Fibroblast of skin of right biceps (primary cell): ENCODE measurements at places on chromosomes 11 and 22.
A peak's percentile ranks its signal among the peaks of the same experiment; 100 is the strongest.

DNA sequence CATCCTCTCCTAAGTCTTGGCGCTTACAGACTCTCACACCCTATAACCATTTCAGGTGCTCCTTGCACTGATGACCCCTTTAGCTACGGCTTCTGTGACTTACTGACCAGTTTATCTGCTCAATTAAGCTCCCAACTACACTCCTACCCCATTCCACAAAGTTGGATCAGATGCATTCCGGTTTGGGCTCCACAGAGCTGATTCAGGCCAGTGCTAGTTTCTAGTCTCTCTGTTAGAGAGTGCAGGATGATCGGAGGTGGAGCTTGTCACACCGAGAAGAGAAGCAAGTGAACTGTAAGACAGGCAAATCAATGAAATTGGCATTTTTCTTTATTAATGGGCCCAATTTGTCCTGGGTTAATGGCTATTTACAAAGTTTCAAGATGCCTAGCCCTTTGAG is 436.8 kb upstream of the CADM1 start:
- no peak for DNase-seq

DNA sequence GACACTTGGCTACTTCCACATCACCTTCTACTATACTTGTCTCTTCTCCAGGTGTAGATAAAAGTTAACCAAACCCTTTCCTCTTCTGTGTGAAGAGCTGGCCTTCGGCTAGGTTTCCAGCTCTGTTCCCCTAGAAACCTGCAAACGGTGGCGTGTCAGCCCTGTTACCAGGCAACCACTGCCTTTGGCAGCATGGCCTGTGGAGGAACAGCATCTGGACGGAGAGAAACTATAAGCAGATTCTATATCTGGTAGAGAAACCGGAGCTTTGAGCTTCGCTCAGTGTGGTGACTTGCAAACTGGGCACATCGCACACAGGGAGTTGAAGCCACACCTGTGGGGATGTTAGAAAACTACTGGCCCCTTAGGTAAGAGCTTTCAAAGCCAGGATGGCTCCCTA is 35.9 kb downstream of the ARAP1 start:
- no peak for DNase-seq

GRCh38 chr22:35305525-35306070 is 5.9 kb downstream of the TOM1 start:
- no peak for DNase-seq

GRCh38 chr11:63917692-63918506 is 935 bp upstream of the RCOR2 start:
- DNase-seq, result peak; percentile 60

DNA sequence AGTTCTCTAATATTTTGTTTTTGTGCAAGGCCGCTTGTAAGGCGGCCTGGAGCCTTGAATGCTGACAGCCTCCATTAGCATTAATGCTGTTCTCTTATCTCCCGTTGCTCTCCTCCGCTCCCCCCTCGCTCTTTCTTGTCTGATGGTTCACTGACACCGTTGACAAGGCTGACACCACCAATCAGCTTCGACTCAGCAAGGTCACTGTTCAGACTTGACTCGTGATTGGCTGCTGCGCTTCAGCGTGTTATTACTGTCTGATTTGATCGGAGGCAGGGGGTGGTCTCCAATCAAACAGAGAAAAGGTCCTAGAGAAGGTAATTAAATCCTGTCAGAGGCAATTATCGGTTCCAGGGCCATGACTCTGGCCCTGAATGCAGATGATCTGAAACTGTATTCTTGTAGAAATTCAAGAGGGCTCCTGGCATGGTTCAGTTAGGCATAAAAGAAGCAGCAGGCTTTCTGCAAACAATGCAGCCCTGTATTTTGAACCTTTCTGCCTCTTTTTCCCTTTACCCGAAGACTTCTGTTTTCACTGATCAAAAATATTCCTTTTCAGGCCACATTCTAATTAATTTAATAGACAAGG is 49.3 kb upstream of the MPPED2 start:
- DNase-seq, result peak; percentile 43

DNA sequence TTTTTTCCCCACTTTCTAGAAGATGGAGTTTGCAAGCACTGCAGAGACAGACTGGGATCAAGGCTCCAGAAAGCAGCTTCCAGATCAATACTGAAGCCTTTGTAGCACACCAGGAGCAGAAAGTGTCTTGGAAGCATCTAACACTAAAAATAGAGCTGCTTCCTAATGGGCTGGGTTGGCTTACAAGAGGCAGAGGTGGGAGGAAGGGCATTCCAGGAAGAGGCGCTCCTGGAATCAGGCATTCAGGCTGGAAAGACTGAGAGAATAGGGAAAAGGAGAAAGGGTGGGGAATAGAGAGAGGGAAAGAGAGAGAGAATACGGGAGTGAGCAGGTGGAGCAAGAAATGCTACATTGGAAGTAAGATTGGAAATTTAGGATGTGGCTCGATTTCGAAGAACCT is 395.9 kb downstream of the OPCML start:
- DNase-seq, result no peak
